Mesenchymal stem cell (in vitro differentiated cells and primary cell): ENCODE measurements at places on chromosomes 12 and 14.

DNA sequence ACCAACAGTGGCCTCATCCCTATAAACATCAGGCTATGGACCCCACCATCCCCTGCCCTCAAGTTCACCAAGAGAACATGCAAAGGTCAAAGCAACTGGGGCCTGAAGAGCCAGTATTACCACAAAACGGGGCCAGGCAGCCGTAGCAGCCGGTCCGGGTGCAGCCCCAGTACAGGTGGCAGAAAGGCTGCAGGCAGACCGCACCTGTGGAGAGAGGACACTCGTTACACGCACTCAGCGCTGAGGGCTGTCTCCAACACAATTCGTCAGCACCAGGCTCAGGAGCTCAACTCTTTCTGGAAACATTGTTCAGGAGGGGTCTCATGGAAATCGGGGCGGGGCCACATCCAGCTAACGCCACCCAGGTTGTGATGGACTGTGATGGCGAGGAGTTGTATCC lies 19.9 kb upstream of the GOLGA3 start:
- H3K36me3 ChIP-seq: peaks cover 76% of the 10 kb centered on the region
- DNase-seq: no peak
- no peak overlapping the region for H3K27ac ChIP-seq
- H3K4me1 ChIP-seq: no peaks in the 10 kb centered on the region

DNA sequence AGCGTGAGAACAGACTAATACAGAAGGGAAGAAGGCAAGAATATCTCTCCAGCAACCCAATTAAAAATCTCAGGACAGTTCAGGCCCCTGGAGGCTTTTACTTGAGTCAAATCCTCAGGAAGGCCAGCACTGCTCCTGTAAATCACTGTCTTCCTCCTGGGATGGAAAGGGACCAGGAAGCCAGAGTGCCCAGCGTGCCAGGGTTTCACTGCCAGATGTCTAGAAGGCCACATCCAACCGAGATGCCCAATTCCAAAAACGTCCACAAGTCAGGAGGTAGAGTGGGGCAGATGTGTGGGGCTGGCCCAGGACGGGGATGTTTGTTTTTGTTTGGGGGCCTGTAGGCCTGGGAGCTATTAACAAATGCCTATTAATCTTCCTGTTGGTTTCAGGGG lies 332.0 kb downstream of the MED13L start:
- peaks cover 4% of the 10 kb centered on the region for H3K4me1 ChIP-seq
- no peak overlapping the region for H3K4me3 ChIP-seq
- no peak overlapping the region for H3K27ac ChIP-seq
- no peak for DNase-seq
- peaks cover 7% of the 10 kb centered on the region for H3K36me3 ChIP-seq
- no peaks in the 10 kb centered on the region for H3K27me3 ChIP-seq

- H3K27me3 ChIP-seq: no peaks in the 10 kb centered on the region
- H3K36me3 ChIP-seq: peaks cover 27% of the 10 kb centered on the region
- no peak for DNase-seq
- no peak overlapping the region for H3K4me3 ChIP-seq
These were observed 11.6 kb downstream of the WNT5B start for GRCh38 chr12:1640328-1641234.

GRCh38 chr12:71694099-71694820 lies 8.4 kb downstream of the TMEM19 start:
- H3K4me3 ChIP-seq: no peak overlapping the region
- DNase-seq: peak; percentile 32

DNA sequence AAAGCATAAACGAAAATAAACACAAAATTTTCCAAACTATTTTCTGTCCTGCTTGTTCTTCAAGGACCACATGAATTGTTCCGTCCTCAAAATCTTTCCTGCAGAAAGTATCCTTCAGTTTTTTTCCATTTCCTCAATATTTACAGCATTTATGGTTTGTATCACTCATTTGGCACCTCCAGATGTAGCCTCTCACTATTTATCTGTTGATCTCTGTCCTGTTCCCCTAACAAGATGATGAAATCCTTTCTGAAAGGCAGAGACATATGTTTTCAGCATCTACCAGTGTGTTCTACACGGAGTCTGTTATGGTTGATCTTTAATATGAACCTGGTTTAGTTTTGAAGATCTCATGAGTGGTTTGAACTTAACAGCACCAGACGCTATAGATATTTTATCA lies 490.2 kb downstream of the NELL2 start:
- H3K4me1 ChIP-seq: no peaks in the 10 kb centered on the region
- peak; percentile 30 for DNase-seq
- no peaks in the 10 kb centered on the region for H3K36me3 ChIP-seq
- no peaks in the 10 kb centered on the region for H3K27me3 ChIP-seq
